ENCODE measurements at places on chromosomes 4 and X.
A peak's percentile ranks its signal among the peaks of the same experiment; 100 is the strongest.

- DNase-seq, result no peak
These were observed 129.0 kb downstream of the ANXA5 start for GRCh38 chr4:121567748-121568147.

DNA sequence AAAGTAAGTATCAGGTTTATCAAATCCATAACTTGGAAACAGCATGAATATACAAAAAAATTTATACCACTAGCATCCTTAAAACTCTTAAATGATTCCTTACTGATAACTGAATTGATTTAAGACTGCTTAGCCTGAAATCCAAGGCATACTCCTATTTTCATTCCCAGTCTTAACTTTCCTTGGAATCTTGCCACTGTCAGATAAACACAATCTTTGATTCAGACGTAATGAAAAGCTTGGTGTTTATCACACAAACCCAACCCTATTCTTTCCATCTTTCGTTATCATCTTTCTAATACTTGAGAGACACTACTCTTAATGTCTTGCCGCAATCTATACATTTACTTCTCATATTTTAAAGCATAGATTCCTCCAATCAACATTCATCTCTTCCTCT lies 19.1 kb downstream of the C4orf17 start:
- no peak for DNase-seq

DNA sequence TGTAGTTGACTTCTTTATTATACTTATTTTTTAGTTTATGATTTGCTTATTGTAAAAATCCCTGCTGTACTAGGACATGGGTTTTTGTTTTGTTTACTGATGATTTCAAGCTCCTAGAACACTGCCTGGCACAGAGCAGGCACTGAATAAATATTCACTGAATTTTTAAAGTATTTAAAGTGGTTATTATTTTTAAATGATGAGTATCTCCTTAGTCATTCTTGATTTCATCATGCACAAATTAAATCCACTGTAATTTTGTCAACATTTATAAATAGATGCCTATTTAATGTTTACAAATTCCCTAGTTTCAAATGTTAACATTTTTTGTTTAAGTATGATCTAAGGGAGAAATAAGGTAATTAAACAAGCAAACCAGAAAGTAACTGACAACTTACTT lies 367.9 kb upstream of the SLIT2 start:
- DNase-seq, result no peak

- no peak for DNase-seq
These were observed 15.6 kb downstream of the TET2 start for GRCh38 chr4:105162123-105162796.

DNA sequence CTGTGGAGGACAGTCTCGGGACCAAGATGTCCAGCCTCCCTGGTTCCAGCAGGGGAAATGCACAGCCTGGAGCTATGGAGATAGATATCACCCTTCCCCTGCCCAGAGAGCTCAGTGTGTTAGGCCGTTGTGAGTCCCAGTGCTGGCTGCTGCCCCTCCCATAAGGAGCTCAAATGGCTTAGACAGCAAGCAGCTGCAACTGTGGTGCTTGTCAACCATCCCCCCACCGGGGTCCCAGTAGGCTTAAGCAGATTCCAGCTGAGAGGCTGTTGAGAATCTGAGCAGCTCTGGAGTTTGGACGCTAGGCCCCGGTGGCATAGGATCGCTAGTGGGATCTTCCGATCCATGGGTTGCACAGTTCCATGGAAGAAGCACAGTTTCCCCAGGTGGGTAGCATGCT lies 181.8 kb upstream of the POF1B start:
- no peak for DNase-seq

DNA sequence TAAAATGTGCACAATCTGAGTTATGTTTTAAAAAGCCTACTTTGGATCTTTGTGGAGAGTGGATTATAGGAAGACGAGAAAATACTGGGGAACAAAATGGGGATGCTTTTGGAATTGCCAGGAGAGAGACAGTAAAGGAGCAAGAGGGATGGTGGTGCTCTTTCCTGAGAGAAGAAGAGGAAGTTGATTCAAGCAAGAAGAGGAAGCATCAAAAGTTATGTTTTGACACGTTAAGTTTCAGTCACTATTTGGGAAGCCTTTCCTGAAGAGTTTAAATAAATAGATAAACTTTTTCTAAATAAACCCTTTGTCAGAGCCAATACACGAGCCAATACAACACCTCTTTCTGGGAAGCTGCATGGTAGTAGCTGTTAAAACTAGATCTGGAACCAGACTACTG lies 394.1 kb downstream of the GALNTL6 start:
- DNase-seq, result no peak

DNA sequence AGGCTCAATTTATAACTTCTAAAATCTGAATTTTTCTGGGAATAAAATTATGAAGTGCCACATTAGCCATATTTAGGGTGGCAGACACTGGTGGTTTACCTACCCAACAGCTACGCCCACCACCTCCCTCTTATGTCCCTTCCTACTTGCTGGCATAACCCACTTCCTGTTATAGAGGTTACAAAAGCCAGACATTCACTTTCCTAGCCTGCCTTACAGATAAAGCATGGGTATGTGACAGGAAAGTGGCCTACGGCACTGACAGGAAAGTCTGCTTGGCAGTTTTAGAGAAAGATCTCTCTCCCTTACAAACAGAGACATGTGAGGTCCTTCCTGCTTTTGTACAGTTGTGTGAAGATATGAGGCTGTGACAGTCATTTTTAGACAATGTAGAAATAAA lies 12.4 kb downstream of the DDX53 start:
- DNase-seq, result no peak

- no peak for DNase-seq
These were observed 17.5 kb downstream of the STX18 start for GRCh38 chr4:4524364-4524763.

DNA sequence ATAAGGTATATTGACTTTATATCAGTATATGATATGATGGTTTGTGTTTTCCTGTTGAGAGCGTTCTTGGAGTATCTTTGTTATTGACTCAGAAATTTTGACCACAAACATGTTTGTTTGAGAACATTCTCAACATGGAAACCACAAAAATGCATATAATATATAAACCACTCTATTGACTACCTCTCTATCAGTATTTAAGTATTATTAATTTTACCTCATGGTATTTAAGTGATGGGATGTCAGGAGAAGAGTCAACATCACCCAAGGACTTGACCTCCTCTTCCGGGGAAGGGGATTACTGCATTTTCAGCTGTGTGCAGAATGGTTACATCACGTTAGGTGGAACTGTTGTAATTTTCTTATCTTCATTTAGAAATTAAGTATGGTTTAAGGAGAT lies 54.3 kb upstream of the PUDP start:
- no peak for DNase-seq

GRCh38 chr4:141995056-141995455 lies 358.7 kb downstream of the IL15 start:
- DNase-seq, result no peak

GRCh38 chr4:68256284-68256683 lies 10.8 kb upstream of the TMPRSS11B start:
- no peak for DNase-seq

GRCh38 chr4:152665691-152666395 lies 14.0 kb downstream of the TMEM154 start:
- DNase-seq, result no peak

DNA sequence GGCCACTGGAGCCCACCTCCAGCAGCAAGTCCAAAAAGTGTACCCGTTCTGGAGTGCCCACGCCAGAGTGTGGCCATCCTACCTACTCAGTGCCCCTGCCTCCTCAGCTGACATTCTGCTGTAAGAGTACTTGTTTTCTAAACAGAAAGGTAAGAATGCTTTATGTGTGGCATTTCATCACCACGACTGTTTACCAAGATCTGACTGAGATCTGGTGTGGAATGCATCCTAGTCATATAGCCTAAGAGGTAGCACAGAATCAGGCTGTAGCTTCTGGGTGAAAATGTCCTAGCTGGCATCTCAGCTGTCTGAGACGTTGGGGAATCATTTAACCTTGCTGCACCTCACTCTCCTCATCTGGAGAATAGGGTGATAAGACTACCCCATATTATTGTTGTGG lies 638.7 kb upstream of the TENM3 start:
- no peak for DNase-seq

DNA sequence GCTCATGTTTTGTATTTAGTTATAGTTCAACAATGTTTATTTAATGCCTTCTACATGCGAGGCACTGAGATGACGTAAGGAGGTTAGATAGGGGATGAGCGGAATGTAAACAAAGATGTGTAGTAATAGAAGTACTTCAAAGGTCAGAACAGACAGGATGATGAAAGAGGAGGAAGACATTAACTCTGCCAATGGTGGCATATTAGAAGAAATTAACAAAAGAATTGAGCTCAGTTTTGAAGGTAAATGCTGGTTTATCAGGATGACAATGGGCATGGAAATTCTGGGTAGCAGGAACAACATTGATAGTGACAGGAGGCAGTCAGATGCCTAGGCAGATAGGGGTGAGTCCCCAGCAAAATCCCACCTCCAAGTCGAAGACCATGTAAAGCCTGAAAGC lies 62.3 kb upstream of the PGRMC2 start:
- peak; percentile 91 for DNase-seq

DNA sequence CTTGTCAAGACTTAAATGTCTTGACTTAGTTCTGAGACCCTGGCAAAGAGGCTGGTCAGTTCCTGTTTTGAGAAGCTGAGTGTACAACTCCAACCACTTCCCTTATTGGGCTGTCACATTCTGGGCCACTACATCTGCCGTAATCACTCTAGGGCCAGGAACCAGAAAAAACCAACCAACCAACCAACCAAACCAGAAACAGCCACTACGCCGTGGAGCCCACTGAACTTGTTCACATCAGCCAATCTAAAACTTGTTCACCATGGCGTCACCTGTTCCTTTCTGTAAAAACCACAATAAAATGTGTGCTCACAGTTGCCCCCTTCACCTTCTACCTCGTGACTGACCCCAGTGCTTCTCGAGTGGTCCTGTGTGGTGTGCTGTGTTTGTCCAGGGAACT lies 107.3 kb downstream of the JADE1 start:
- DNase-seq, result no peak

- no peak for DNase-seq
These were observed 351.4 kb upstream of the SMIM31 start for GRCh38 chr4:164402554-164402953.

DNA sequence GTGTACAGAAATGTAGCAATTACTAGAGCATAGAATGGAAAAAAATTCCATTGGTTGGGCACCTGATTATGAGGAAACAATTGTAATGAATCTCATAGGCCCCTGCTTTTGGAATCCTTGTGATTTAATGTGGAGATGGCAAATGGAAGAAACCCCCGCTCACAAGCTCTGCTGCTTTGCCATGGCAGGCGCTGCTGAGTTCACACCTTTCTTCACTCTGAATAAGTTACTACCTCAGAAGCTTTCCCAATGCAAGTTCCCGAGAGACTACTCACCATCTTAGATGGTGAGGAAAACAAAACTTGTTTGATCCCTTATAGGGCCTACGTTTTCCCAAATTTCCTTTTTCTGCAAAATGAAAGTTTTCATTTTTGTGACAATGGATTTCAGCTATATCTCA lies 266.6 kb upstream of the TAPT1 start:
- DNase-seq, result no peak

DNA sequence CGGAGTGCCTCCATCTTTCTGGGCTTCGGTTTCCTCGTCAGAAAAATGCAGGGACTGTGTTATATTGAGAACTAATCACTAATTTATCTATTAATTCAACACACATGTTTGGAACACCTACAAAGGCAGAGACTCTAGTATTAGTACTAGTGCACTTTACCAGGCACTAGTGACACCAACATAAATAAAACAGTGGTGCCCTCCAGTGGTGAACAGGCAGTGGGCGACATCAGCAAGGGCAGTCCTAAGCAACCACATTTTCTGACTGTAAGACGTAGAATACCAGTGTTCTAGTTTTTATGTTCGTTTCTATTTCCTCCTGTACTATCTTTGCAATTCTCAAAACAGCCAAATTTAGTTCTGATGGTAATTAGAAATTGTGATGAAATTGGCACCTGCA lies 69.1 kb upstream of the UCP1 start:
- DNase-seq, result no peak

GRCh38 chr4:4383085-4383484 lies 3.8 kb upstream of the NSG1 start:
- DNase-seq, result no peak

DNA sequence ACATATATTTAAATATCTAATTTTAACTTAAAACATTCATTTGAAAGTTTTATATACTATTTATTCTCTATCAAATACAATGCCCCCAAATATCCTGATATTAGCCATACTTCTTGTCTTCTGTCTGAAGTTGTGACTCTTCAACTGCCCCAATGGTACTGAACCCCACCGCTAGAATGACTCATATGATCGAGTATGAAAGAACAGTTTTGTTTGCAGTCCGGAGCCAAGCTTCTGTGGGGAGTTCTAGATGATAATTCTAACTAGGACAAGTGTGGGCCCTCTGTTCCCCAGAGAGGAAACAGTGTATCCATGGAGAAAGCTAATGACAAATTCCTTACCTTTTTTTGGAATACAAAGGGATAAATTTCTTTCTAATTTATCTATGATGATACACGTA lies 24.7 kb upstream of the CT47A1 start:
- no peak for DNase-seq
